ENCODE measurements at places on chromosomes 6 and 20.
A peak's percentile ranks its signal among the peaks of the same experiment; 100 is the strongest.

DNA sequence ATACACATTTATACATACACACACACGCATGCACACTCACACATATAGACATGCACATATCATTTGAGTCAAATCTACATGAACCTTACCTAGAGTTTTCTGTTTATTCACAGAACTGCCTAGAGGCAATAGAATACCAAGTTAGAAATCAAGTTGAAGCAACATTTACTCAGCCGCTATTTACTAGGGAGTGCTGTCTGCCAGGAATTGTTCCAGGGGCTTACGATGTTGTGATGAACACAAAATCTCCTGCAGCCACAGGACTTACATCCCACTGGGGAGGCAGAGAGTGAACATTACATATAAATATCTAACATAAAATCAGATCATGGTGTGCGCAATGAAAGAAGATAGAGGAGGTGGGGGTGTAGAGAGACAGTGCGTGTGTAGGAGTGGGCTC is 80.4 kb downstream of the GCLC start:
- DNase-seq = no peak

DNA sequence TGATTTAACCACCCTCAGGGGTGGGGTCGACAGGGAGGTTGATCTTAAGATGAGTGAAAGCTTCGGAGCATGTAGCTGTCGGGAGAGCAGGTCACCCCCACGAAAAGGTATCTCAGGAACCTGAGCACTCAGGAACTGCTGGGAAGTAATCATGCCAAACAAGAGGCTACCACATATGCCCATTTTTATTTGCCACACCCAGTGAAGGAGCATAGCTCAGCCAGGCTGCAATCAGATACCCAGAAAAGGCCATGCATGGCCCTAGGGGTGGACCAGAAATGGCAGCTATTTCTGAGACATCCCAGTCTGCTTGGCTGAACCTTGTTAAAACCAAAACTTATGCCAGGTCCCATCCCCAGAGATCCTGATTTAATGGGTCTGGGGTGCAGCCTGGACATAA is 72.7 kb upstream of the ISM1 start:
- no peak for DNase-seq

GRCh38 chr6:127391094-127391953 is 47.9 kb upstream of the ECHDC1 start:
- no peak for DNase-seq

DNA sequence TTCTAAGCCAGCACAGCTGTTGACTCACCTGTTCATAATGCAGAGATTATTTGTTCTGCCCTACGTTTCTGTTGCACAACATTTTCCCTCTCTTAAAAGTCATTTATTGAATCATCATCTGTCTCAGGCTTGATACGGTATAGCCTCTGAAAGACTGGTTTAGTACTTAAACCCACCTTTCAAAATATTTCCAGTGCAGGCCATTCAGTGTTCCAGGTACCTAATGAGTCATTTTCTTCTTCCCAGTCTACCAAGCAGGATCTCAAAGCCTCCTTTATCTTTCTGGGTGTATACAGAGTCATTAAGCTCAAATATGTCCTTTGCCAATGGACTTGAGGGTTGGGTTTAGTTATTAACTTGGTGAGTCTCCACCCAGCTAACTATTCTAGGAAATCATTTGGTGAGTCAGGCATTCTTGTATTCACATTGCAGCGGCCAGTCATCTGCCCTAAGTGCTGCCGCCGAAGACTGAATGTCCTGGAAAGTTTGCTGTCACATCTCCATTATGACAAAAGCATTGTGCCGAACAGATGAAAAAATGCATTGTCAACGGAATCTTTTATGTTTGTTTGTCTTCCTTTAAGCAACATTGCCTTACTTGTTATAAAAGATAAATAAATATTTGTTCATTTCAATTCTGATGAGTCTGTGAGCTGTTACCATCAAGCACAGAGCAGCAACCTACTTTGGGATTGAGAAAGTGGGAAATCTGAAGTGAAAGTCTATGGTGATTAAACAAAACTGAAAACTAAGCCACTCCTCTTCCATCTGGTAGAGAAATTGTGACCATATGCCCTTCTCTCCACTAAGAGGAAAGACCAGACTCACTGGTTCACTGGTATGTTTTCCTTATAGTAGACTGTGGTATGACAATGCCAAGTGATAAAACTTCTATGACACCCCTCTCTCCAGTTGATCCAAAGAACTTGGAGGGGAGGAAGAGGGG is 14.3 kb upstream of the FAM135A start:
- no peak for DNase-seq

DNA sequence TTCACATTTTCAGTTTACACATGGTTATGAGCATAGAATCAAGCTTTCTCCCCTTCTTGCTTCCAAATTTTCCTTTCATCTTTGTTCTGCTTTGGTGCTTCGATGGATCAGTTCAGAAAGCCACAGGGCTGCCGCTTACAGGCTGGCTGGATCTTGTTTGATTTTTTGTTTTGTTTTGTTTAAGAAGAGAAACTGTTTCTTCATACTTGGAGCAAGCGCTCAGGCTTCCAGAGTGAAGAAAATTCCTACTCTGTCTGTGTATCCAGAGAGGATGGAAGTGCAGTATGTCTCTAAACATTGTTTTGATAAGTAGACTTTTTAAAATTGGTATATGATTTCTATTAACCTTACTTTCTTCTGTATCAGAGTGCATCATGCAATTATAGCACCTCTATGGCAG is 66.9 kb downstream of the ARID1B start:
- DNase-seq = no peak

- DNase-seq = no peak
Observed at GRCh38 chr20:8646033-8646441, 422.9 kb upstream of the PLCB4 start.

DNA sequence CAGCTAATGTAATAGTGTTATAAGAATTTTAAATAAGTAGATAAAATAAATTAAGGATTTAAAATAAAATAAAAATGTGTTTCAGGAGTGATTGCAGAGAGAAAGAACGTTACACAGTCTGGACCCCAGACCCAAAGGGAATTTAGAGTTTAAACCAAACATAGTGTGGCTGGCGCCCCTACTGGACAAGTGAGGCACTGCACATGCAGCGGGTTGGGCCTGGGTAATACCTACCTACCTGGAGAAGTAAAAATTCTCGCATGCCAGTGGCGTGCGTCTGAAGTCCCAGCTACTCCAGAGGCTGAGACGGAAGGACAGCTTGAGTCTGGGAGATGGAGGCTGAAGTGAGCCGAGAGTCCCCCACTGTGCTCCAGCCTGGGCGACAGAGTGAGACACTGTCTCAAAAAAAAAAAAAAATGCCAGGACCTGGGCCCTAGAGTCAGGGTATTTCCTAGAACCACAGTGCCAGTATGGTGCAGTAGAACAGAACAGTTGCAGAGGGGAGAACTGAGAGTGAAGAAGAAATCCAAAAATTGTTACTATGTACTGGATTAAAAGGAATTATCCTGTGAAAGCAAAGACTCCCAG is 71.4 kb upstream of the TCF21 start:
- DNase-seq = peak; percentile 28

GRCh38 chr6:111782887-111783466 is 90.3 kb downstream of the FYN start:
- DNase-seq = no peak

DNA sequence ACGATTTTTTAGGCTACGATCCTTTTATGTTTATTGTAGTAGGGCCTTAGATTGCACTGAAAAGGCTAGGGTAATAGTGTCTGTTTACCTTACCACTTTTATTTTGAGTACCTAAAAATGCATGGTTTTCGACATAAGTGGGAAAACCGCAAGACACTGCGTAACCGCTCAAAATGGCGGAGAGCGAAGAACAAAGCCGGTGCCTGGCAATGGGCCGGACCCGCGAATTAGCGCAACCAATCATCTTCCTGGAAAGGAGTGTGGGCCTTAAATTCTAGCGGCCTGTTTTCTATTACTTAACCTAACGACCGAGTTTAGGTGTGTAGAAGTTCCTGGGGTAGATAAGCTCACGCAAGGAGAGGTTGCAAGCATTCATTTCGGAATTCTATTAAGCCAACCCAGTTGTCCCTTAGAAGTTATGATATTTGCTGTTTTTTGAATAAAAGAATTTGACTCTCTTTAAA is 118.0 kb downstream of the HFE start:
- peak; percentile 92 for DNase-seq

- no peak for DNase-seq
Observed at GRCh38 chr6:13404228-13404891, 76.0 kb upstream of the TBC1D7 start.

DNA sequence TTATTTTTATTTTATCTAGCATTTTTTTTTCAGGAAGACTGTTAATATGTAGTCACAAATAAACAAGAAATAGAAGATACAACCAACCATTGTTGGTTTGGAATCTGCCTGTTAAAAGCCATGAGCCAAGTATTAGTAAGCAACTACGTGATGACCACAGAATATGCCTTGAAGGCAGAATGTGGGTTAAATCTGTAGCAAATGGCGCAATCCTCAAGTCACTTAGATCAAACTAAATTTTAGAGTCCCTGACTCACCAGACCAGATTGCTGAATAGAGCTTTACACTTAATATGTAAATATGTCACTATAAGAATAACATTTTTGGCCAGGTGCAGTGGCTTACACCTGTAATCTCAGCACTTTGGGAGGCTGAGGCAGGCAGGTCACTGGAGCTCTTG is 800.1 kb upstream of the CITED2 start:
- DNase-seq = no peak

DNA sequence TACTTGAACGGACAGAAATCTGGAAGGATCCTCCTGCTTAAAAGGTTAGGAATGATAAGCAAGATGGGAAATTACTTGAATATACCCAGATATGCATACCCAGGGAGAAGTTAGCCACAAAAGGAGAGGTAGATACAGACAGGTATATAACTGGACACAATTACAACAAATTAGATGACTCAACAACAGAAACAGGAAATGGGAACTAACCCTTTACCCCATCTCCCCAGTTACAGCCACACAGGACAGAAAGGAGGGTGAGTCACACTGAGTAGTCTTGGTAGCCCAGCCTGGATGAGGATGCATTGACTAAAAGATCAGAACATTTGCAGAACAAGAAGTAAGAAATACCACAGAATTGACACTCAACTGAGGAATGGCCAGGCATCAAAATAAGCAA is 61.2 kb downstream of the C6orf52 start:
- peak; percentile 5 for DNase-seq

DNA sequence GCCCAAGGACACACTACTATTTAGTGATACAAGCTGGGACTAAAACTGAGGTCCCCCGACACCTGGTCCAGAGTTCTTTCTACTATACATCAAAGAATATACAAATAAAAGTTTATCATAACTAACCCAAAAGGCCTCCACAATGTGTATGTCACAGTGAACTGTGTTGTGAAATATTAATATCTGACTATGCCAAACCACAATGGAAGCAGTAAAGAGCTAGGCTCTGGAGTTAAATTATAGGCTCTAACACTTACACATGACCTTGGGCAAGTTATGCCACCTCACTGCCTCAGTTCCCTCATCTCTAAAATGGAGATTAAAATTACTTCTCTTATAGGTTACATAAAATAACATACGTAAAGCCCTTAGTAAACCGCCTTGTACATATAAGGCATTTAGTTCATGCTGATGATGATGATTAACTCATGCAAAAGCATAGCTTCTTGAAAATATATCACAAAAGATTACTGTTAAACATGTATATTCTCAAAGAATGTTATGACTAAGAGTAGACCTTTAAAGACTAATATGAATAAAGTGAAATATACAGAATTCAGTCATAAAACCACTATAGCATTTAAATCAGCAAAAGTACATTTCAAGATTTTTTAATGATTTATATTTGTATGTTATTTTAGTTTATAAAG is 5.7 kb downstream of the SUPT3H start:
- no peak for DNase-seq

DNA sequence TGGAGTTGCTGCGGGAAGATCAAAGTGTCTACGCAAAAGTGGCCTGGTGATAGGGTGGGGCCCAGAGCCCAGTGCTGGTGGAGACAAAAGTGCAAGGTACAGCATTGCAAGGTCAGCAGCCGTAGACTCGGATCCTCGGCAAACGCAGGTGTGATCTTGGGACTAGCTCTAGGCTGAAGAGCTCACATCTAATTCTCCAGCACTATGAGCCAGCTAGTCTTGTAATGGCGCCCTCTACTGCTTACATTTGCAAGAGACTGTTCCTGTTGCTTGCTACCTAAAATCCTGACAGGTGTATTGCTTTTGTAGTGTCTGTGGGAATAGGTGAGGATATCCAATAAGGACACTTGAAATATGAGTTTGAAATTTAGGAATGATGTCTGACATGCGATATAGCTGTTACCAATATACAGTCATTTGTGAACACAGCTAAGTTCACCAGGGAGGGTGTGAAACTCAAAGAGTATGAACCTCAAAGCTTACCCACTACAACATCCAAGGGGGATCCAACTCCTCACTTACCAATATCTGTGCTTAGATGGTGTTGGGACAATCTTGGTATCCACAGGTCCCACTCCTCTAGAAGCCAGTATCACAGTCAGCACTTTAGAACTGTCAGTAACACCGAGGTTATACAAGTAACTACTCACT is 58.4 kb downstream of the PDE7B start:
- DNase-seq = peak; percentile 78

DNA sequence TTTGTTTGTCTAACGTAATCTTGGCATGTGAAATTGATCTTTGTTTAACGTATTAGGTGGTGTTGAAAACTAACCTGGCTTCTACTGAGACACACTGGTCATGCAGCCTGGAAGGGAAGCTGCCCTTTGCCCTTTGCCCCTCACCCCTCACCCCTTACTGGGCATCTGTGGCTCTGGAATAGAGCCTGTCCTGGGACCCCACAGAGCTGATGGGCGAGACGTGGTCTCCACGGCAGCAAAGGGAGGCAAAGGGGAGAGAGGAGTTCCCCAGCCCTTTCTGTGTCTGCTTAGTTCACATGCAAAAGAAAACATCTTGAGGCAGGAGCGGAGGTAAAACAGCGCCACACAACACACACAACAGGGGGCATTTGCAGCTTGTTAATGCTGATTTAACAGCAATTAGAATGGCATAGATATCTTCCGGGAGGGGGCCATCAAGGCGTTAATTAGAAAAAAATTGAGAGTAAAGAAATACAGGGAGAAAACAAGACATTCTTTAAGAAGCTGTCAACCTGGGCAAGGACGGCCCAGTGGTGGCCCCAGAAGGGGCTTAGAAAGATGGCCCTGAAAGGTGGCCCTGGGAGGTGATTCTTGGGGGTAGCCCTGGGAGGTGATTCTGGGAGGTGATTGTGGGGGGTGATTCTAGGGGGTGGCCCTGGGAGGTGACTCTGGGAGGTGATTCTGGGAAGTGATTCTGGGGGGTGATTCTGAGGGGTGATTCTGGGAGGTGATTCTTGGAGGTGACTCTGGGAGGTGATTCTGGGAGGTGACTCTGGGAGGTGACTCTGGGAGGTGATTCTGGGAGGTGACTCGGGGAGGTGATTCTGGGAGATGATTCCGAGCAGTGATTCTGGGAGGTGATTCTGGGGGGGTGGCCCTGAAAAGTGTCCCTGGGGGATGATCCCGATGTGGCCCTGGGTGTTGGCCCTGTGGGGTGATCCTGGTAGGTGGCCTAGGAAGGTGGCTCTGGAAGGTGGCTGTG is 44.5 kb upstream of the DACT2 start:
- no peak for DNase-seq

- DNase-seq = peak; percentile 11
Observed at GRCh38 chr6:158909938-158910337, 90.1 kb downstream of the RSPH3 start.

- no peak for DNase-seq
Observed at GRCh38 chr6:84268781-84269180, 41.3 kb upstream of the CEP162 start.

All from CD4-positive, alpha-beta T cell treated with Interleukin-10 for 1 hour (primary cell).